Activated CD4-positive, alpha-beta memory T cell treated with anti-CD3 and anti-CD28 coated beads for 36 hours (primary cell): ENCODE measurements at places on chromosomes 2 and 18.

GRCh38 chr2:150376553-150377335 lies 110.7 kb downstream of the RND3 start:
- no peak overlapping the region for H3K27ac ChIP-seq
- H3K27me3 ChIP-seq = no peaks in the 10 kb centered on the region
- DNase-seq = no peak
- no peaks in the 10 kb centered on the region for H3K36me3 ChIP-seq

DNA sequence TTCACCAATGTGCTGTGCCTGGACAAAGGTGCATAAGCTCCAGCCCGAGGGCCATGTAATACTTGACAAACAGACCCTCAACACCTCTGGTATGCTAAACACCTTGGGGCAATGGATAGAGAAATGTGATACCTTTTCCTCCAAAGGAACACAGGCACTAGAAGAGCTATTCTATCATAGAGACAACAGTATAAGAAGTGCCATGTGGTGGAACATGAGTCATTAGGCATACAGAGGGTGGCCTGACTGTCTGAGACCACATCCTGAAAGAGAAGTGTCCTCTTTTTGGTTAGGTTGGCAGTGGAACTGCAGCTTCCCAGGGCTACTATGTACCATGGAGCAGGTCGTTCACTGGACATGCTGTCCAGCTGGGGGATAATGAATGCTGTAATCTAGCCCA lies 153.9 kb downstream of the INSIG2 start:
- H3K4me1 ChIP-seq = no peaks in the 10 kb centered on the region
- no peak for DNase-seq
- H3K36me3 ChIP-seq = no peaks in the 10 kb centered on the region
- H3K4me3 ChIP-seq = no peak overlapping the region
- no peak overlapping the region for H3K27ac ChIP-seq

- no peaks in the 10 kb centered on the region for H3K36me3 ChIP-seq
- H3K27ac ChIP-seq = no peak overlapping the region
- H3K4me1 ChIP-seq = no peaks in the 10 kb centered on the region
- H3K27me3 ChIP-seq = peaks cover 7% of the 10 kb centered on the region
- no peak for DNase-seq
Measured at GRCh38 chr18:44943311-44943881, 262.7 kb downstream of the SETBP1 start.

GRCh38 chr2:10178751-10179150 lies 56.2 kb downstream of the RRM2 start:
- H3K27me3 ChIP-seq = no peaks in the 10 kb centered on the region
- H3K4me3 ChIP-seq = no peak overlapping the region
- H3K4me1 ChIP-seq = no peaks in the 10 kb centered on the region
- H3K36me3 ChIP-seq = peaks cover 7% of the 10 kb centered on the region
